ENCODE measurements at places on chromosomes 11 and 22.

- DNase-seq, result no peak
These were observed 16.0 kb downstream of the CSTPP1 start for GRCh38 chr11:46952553-46952952.

DNA sequence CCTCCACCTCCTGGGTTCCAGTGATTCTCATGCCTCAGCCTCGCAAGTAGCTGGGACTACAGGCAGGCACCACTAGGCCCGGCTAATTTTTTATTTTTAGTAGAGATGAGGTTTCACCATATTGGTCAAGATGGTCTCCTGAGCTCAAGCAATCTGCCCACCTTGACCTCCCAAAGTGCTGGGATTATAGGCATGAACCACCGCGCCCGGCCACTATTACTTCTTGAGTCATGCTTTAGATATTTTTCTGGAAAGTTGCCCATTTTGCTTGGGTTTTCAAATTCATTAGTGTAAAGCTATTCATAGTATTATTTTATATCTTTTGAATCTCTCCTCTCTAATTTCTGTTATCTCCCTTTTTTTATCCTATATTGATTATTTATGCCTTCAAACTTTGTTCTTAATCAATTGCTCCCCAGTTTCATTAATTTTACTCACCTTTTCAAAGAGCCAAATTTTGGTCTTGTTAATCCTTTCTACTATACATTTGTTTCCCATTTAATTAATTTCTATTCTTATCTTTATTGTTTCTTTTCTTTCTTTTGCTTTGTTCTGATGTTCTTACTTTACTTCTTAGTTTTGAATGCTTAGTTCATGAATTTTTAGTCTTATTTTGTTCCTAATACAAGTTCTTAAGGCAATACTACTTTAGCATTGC is 10.3 kb upstream of the RAC2 start:
- DNase-seq, result no peak

DNA sequence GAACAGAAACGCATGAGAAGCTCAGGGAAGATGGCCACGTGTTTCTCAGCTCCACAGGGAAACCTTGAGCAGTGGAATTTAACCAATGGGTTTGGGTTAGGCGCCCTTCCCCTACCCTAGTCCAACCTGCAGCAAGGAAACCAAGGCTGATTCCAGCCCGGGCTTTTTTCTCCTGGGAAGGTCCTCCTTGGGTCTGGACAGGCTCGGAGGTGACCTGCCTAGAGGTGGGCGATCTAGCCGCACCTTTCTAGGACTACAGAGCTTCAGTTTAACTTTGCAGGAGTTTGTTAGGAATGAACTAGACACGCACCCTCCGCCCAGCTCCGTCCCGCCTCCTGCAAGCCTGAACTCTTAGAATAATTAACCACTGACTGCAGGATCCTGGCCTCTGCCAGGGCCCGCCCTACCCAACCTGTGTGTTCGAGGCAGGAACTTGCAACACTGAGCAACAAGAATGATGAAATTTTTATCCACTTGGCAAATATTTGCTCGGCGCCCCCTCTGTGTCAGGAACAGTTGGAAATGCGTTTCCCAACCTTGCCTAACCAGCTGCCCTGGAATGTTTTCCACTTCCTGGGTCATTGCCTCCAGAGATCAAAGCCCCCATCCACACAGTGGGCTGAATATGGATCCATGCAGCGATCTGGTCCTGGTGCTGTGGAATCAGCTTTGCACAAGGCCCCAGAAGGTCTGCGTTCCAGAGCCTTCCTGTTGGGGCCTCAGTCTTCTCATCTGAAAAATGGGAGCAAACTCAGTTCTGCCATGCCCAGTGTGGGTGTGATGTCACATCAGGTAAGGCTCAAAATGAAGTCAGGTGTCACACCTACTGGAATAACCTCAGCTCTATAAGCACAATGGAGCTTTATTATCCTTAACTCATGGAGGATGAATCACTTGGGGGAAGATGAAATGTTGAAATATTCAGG is 13.3 kb downstream of the MPST start:
- DNase-seq, result no peak

- DNase-seq, result no peak
These were observed 21.0 kb upstream of the TMEM86A start for GRCh38 chr11:18677560-18677959.

DNA sequence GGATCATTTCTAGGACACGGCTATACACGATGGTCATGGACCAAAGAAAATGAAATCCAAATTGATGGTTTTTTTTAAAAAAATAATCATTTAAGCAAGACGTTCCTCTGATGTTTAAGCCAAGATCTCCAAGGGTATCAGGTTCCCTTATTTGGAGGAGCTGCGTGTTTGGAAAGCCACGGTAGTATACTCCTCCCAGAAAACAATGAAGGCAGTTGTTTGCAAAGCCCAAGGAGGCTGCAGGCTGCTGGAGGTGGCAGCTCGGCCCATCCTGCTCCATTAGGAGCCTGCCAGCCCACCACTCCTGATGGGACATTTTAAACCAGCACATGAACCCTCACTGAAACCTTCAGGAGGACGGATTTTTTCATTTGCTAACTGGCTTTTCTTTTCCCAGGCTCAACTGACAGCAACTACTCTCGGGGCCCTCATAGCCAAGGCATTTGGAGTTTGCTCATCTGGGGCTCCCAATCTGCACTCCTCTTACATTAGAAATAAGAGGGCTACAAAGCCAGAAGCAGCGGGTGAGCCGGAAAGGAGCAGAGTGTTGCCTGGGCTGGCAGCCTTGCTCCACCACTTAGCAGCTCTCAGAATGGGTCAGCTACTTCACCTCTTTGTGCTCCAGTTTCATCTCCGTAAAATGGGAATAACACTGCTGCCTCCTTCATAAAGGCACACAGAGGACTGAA is 58.4 kb downstream of the ABTB2 start:
- DNase-seq, result no peak

GRCh38 chr11:78982473-78982872 is 407.8 kb upstream of the NARS2 start:
- no peak for DNase-seq

DNA sequence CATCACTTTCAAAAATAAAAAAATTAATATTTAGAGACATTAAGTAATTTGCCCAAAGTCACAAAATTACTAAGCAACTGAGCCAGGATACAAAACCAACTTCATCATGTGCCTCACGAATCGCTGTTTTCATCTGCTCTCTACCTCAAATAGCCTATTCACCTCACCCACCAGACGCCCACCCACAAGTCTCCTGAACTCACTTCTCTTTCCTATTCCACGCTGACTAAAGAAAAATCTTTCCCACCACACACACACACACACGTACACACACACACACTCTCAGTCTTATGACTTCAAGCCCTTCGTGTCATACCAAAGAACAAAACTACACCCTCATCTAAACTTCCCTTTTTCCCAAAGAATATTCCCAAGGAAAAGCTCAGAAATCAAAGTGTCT is 2.2 kb downstream of the OR8B12 start:
- no peak for DNase-seq

DNA sequence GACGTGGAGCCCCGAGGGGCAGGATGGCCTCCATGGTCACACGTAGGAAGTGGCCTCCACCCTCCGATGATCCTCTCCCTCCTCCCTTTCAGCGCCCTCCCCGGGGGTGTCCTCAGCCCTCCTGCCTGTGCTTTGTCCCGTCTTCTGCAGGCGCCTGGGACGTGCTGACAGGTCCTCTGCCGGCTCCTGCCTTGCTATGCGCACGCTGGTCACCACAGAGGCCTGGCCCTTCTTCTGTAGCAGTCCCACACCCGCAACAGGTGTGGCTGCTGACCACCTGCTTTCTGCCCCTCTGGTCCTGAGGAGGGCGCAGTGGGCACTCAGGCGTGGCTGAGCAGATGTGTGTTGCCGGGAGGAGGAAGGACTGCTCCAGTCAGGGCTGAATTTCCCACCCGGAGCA is 27.7 kb upstream of the PPP6R3 start:
- no peak for DNase-seq

DNA sequence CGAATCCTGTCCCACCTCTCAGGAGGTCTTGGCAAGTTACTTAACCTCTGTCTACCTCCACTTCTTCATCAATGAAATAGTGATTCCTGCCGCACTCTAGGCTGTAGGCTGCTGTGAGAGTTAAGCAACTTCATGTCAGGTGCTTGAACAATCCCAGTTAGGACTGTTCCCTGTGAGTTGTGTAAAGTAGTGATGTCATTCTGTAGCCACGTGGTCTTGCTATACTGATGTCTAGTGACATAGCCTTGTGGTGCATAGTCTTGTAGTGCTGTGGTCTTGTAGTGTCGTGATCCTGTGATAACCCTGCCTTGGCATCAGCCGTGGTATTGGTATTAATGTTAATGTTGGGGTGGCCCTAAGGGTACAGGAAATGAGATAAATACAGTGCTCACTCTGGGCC is 30.3 kb upstream of the PRR5 start:
- no peak for DNase-seq

DNA sequence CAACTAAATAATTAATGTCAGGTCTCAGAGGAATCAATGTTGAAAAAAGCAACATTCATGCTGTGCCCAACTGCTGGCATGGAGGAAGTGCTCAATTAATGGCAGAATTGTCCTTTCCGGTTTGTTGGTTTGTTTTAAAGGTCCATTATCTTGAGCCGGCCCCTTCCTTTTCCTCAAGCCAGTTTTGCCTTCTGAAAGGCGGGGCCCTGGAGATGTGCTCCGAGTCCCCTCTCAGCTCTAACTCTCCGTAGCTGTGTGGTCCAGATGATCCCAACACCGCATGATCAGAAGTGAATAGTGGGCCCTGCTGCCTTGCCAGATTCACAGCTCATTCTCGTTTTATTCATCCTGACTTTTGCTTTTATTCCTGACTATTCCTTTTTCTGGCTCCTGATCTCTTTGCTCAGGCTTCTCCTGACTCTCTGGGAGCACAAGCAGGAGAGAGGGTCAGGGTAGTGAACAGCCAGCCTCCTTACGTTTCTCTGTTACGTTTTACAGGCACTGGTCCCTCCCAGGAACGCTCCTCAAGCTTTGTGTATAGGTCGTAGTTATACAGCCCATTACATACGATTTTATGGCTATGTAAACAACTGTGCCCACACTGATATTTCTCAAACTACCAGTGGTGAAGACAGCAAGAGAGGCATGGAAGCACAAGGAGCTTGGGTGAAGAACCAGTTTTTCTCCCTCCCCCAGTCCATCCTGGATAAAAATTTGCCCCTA is 265.9 kb downstream of the LARGE1 start:
- DNase-seq, result no peak

- no peak for DNase-seq
These were observed 30.0 kb downstream of the MRGPRD start for GRCh38 chr11:68950762-68951161.

DNA sequence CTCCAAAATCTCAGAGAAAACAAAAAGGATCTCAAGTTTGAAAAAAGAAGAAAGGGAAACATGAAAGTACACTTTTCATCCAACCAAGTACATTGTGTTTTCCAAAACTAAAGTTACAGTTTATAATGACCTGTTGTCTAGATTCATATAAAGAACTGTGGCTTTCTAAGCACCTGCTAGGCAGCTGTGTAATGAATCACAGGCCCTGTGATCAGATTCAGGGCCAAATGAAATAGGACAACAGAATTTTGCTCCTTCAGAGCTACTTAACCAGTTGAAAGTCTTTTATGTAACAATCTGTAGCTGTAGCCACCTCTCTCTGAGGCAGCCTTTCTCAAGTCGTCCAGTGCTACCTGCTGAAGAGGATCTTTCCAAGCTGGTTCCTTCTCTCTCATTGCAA is 960.0 kb upstream of the RAG2 start:
- no peak for DNase-seq

GRCh38 chr11:45806937-45807791 is 2.2 kb downstream of the SLC35C1 start:
- DNase-seq, result no peak

- DNase-seq, result peak; percentile 32
These were observed 72.0 kb downstream of the SLC5A12 start for GRCh38 chr11:26649884-26650283.

GRCh38 chr11:119447664-119448242 is 24.8 kb upstream of the THY1 start:
- DNase-seq, result no peak

DNA sequence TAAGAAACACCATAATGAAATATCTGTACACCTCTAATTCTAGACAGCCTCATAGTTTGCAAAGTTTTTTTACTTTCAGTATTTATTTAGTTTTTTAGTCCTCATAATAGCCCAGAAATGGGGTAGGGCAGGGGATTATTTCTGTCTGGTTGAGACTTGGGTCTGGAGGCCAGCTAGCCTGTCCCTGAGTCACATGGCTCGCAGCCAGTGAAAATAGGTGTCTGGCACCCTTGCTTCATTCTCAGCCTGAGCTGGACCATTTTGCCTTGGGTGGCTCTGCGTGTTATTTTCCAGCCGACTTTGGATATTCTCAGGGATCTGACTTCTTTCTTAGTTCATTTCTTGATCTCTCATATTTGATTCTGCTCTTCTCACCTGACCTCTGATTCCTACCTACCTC is 123.9 kb upstream of the NARS2 start:
- no peak for DNase-seq

DNA sequence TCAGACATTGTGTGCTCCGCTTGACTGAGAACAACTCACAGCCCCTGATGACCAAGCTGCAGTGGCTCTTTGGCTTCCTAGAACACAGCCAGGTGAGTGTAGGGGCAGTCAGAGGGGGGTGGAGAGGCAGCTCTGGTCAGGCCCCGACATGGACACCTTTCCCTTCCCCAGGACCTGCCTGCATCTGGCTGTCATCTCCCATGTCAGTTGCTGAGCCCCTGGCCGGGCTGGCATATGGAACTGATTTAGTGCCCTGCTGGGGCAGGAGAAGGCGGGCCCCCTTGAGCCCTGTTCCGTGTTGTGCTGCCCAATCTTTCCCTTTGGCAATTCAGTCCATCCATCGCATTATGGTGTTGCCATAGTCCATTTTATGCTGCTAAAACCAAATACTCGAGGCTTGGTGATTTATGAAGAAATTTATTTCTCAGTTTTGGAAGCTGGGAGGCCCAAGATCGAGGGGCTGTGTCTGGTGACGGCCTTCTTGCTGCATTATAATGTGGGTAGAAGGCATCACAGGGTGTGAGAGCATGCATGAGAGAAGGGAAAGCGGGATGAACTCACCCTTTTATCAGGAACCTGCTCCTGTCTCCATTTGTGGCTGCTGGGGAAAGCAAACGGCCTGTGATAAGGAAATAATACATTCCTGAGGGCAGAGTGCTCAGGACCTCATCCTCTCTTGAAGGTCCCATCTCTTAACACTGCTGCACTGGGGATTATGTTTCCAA is 19.0 kb downstream of the USP35 start:
- DNase-seq, result no peak

- DNase-seq, result no peak
These were observed 23.9 kb downstream of the SLC22A12 start for GRCh38 chr11:64614917-64615316.

DNA sequence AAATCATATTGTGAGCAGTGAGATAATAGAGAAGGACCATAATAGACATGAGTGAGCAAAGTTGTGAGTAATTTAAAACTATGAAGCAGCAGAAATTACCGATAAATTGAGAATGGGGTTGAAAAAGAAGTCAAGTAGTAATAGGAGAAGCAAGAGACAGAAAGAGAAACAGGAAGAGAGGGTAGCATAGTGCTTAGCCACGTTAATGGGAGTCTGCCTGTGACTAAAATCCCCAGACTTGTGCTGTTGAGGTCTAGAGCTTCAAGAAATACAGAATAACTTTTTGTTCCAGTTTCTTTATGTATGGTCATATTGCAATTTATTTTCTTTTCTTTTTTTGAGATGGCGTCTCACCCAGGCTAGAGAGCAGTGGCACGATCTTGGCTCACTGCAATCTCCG is 368.7 kb downstream of the METTL15 start:
- no peak for DNase-seq
